ENCODE measurements at places on chromosomes 4 and X.

- no peak for DNase-seq
These were observed 33.7 kb downstream of the ADAD1 start for GRCh38 chr4:122412547-122412946.

DNA sequence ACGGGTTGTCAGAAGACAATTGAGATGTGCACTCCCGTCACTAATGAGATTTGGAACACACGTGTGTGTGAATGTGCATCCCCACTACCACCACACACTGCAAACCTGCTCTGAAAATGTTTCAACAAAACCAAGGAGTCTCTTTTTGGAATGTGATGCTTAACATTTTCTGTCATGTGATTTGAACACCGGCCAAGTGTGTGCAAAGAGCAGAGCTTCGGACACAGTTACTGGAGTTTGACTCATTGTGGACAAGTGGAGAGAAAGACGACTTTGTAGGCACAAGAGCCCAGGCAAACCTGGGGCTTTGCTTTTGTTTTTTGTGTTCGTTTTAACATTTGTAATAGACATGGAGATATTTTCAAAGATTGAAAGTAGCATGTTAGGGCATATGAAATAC, 49.2 kb downstream of the CCKAR start:
- DNase-seq, result no peak

- no peak for DNase-seq
These were observed 8.5 kb upstream of the CCSER1 start for GRCh38 chr4:90118527-90119195.

DNA sequence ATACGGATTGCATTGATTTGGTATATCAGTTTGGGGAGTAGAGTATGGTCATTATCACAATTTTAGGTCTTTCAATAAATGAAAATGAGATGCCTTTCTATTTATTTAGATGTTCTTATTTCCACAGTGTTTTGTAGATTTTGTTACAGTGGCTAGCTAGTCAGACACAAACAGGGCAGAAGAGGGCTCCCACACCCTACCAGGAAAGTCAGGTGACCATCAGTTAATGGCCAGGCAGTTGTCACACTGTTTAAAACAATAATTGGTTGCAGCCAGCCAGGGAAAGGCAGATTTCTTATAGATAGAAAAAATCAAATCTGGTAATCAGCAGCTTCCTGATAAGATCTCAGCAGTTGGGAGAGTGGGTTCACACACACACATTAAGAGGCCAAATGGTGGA, 57.2 kb downstream of the UGT2B17 start:
- no peak for DNase-seq

DNA sequence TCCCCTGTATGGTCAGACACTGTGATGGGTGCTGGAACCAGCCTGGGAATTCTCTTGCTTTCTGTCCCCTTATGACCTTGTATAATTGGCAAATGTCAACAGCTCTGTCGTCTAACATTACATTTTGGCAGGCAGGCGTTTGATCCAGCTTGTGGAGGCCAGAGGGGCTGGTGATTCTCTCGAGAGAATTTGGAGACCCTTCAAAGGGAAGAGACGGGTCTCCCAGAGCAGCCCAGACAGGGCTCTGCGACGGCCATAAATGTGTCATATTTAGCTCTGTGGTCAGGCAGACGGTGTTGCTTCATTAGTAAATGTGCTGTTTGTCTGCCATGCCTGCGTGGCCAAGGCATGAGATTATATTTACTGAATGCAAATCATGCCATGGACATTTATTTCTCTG, 68.7 kb downstream of the SORCS2 start:
- DNase-seq, result no peak

All from stimulated activated CD4-positive, alpha-beta T cell treated with anti-CD3 and anti-CD28 coated beads, Interleukin-1b, Interleukin-23, amount 100 ng/mL, for 1 hour (primary cell).